Progenitor cell of endocrine pancreas (in vitro differentiated cells): ENCODE measurements at places on chromosomes 5 and 9. TPM values are rescaled to one million over a fixed set of nuclear protein-coding genes. Genes with fewer than 3 reads are reported as not detected.
A peak's percentile ranks its signal among the peaks of the same experiment; 100 is the strongest.

- H3K36me3 ChIP-seq, result no peaks in the 10 kb centered on the region
- H3K27ac ChIP-seq, result no peak overlapping the region
- H3K4me1 ChIP-seq, result peaks cover 33% of the 10 kb centered on the region
- H3K27me3 ChIP-seq, result peaks cover 32% of the 10 kb centered on the region
- no peak for DNase-seq
Measured at GRCh38 chr5:150139334-150139733, 16.3 kb downstream of the PDGFRB start.

- no peaks in the 10 kb centered on the region for H3K36me3 ChIP-seq
- no peak overlapping the region for H3K27ac ChIP-seq
- H3K4me1 ChIP-seq, result peaks cover 16% of the 10 kb centered on the region
- no peak overlapping the region for H3K4me3 ChIP-seq
- no peak for DNase-seq
Measured at GRCh38 chr5:17828681-17829080, 194.4 kb downstream of the TAF11L14 start.

- H3K4me1 ChIP-seq, result peaks cover 2% of the 10 kb centered on the region
Measured at GRCh38 chr9:127580879-127581475, 31.1 kb upstream of the STXBP1 start.

- H3K36me3 ChIP-seq, result no peaks in the 10 kb centered on the region
- DNase-seq, result peak; percentile 33
- H3K27me3 ChIP-seq, result no peaks in the 10 kb centered on the region
- peak overlapping the region; percentile 97 for H3K27ac ChIP-seq
- peaks cover 17% of the 10 kb centered on the region for H3K4me1 ChIP-seq
Measured at GRCh38 chr5:141848744-141849414, 29.3 kb downstream of the PCDH1 start.

DNA sequence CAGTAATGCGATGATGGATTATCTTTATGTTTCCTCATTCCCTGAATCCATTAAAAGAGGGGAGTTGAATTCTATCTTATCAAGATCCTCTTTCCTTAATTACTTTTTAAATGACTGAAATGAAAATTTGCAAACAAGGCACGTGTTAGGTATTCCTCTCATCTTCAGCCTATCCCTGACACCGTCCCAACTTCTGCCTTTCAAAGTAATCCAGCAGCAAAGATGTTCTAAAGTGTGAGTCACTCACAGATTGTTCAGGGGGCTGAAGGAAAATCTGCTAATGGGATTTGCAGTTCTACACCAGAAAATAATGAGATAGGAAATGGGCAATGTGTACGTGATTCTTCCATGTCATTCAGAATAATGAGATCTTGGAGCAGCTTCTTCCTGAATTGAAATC lies 403.0 kb downstream of the ARHGEF28 start:
- no peaks in the 10 kb centered on the region for H3K4me1 ChIP-seq
- no peak for DNase-seq
- no peaks in the 10 kb centered on the region for H3K36me3 ChIP-seq
- peaks cover 4% of the 10 kb centered on the region for H3K27me3 ChIP-seq

- no peaks in the 10 kb centered on the region for H3K36me3 ChIP-seq
- no peak for DNase-seq
- no peak overlapping the region for H3K27ac ChIP-seq
- no peaks in the 10 kb centered on the region for H3K27me3 ChIP-seq
- no peaks in the 10 kb centered on the region for H3K4me1 ChIP-seq
Measured at GRCh38 chr9:119195521-119195920, 173.7 kb downstream of the BRINP1 start.

The PHF2 gene
- total RNA-seq, result 36.5 and 37.1 TPM in 2 replicates
